ENCODE measurements at places on chromosomes 7 and 10.

GRCh38 chr10:28320090-28320489 is 17.2 kb upstream of the MPP7 start:
- no peak for DNase-seq

GRCh38 chr7:50359995-50360925 is 55.7 kb downstream of the IKZF1 start:
- DNase-seq: no peak

DNA sequence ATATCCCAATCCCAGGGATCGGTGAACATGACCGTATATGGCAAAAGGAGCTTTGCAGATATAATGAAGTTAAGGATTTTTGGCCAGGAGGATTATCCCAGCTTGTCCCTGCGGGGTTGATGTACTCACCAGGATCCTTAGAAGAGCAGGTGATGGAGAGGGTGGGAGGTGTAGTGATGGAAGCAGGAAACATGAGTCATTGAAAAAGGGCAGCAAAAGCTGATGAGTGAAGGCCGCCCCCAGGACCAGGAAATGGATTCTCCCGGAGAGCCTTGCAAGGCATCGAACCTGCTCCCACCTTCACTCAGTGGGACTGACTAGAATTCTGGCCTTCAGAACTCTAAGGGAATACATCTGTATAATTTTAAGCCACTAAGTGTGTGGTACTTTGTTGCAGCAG is 5.2 kb upstream of the NUPR2 start:
- no peak for DNase-seq

- DNase-seq: no peak
Observed at GRCh38 chr7:100568896-100569844, 4.5 kb downstream of the SAP25 start.

GRCh38 chr10:24128066-24128730 is 80.7 kb upstream of the KIAA1217 start:
- DNase-seq: no peak

DNA sequence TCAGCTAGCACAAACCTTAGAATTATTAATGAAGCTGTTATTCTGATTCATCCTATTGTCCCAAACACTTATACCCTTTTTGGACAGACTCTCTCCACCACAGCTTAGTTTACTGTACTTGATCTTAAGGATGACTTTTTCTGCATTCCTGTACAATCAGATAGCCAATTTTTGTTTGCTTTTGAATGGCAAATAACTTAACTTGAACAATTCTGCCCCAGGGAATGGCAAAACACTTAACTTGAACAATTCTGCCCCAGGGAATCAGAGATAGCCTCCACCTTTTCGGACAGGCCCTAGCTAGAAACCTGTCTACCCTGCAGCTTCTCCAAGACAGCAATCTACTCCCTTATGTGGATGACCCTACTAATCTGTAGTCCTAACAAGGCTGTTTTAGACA is 668.0 kb upstream of the LRRTM3 start:
- no peak for DNase-seq

GRCh38 chr10:10418387-10418786 is 599.3 kb upstream of the CELF2 start:
- DNase-seq: no peak

DNA sequence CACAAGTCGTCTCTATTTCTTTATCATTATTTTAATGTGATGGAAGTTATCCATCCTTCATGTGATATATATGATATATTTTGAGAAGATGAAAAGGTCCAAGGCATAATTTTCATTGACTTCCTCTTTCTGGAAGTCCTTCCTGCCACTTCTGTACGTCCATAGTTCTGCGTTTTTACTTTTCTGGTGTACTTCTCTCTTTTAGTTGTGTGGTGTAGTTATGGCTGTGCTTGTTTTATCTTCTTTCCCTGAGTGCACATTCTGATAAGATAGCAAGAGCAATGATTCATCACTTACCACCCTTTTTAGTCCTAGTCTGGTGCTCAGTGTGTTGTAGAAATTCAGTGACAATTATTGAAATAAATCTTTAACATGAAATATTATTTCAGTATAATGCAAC is 231.3 kb upstream of the FERD3L start:
- no peak for DNase-seq

GRCh38 chr10:122492006-122492405 is 30.7 kb downstream of the HTRA1 start:
- no peak for DNase-seq

GRCh38 chr7:149020483-149020882 is 7.8 kb downstream of the PDIA4 start:
- no peak for DNase-seq

DNA sequence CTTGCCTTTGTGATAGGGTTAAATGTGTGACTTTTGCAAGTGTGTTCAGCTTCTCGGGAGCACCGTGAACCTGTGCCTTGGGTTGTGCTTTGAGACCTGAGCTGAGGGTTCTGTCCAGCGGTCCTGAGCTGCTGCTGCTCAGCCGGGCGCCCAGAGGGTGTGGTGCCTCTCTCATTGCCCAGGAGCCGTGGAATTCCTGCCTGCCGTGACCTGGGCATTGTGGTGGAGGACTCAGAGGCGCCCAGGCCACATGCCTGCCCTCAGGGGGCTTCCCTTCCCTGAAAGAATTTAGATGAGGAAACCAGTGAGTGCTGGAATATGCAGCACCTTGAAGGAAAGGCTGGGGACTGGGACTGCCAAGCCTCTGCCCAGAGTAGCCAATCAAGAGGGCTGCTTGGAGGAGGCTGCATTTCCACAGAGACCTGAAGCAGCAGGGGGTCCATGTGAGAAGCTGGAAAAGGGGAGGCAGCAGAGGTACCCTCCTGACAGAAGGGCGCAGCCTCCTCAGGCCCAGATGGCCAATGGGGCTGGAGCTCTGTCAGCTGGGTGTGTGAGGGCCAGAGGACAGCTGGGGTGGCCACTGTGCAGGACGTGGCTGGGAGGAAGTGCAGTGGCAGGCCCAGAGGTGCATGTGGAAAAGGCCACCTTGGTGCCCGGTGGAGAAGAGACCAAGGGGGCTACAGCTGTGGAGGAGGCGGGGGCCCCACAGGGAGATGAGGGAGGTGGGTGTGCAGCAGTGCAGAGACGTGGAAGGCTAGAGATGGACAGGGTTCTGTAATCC is 107.3 kb downstream of the NKX6-2 start:
- no peak for DNase-seq

- DNase-seq: no peak
Observed at GRCh38 chr10:45471531-45472310, 97.7 kb downstream of the ALOX5 start.

DNA sequence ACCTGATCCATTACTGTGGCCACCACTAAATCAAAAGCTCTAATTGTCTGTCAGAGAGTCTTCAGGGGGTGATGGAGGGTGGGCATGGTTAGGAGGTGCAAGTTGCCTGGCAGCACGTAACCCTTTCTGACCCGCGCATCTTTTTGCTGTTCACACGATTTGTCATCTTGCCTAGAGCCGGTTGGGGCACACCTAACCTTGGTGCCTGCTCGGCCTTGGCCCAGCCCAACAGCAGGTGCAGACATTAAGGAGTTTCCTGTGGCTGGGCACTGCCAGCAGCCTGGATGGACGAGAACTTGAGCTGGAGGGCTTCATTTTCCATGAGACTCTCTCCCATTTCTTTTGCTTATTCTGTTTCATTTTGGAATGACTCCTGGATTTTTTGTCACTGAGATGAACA is 41.0 kb upstream of the PTF1A start:
- DNase-seq: no peak

DNA sequence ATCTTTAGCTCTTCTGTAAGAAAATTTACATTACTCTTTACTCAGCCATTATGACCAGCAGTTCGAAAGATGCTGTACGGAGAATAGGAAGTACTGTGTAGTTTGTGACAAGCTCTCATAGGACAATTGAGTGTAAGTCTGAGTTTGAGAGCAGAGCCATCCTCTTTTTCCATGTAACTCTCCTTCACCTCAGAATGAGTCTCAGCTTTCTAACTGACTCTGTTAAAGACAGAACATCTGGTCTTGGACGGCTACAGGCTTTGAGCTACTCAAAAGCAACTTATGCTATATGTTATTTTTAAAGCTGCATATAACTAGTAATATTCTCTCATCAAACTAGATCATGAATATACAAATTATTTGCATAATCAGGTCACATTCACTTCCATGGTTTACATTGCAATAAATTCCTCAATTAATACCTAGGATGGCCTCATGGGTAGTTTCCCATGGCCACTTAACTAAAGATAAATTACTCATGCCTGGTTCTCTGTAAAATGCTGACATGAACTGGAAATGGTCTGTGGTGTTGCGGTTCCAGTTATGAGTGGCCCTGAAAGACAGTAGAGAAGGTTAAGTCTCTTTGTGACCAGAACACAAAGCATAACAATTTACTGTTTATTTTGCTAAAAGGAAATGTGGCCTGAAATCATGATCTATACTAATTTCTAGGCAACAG is 358.7 kb downstream of the PHF14 start:
- DNase-seq: no peak

DNA sequence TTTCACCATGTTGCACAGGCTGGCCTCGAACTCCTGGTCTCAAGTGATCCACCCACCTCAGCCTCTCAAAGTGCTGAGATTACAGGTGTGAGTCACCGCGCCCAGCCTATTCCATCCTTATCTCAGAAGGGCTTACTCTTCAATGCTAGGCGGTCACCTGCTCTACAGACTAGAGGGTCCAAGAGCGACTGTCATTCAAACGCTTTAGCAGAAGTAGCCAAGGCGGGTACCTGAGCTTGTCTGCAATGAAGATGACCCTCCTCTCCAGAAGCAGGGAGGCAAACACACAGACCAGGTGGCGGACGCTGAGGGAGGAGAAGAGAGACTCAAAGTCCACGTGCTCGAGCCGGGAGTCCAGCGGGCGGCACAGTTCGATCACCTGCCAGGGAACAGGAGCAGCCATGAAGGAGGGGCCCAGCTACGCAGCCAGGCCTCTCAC is 65.1 kb upstream of the MKRN1 start:
- DNase-seq: no peak

DNA sequence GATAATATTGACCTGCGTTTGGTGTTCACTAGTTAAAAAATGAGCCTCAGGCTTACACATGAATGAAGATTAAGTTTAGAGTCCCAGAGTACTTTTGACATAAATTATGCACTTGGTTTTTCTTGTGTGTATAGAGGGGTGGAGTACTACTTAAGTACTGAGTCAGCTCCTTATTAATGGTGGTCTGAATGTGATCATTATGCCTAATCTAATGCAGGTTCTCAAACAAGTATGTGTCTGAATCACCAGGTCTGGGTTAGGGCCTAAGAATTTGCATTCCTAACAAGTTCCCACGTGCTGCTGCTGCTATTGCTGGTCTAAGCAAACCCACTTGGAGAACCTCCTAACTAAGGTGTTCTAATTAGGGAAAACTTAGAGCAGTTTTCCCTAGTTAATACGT is 30.7 kb upstream of the STOX1 start:
- no peak for DNase-seq

- DNase-seq: no peak
Observed at GRCh38 chr10:123906296-123906695, 14.7 kb upstream of the CPXM2 start.

DNA sequence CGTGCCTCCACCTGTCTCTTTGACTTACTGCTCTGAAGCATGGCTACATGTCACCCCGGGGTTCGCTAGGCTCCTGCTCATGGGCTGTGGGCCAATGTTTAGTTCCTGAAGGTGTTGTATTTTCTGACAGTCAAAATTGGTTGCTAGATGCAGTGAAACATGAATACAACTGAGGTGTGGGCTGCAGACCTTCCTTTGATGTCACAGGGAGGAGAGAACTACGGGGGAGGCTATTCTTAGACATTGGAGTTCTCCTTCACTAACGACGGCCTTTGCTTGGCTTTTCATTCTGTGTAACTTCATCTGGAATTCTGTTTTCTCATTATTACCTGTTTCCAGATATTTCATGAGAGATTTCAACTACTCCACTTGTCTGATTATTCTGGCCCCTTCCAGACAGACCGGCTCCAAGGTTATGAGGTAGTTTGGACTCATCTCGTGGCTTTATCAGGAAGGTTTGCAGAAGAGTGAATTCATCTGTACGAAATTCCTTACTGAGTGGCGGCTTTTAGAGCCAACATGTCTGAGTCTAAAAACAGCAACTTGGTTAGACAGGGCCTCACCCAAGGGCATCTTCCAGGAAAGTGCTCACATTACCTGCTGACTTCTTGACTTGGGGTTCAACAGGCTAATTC is 774.7 kb downstream of the SUGCT start:
- no peak for DNase-seq

GRCh38 chr7:51827631-51828030 is 511.0 kb upstream of the COBL start:
- no peak for DNase-seq

GRCh38 chr10:4426866-4427265 is 399.1 kb upstream of the AKR1E2 start:
- DNase-seq: no peak

- DNase-seq: no peak
Observed at GRCh38 chr7:46616636-46617035, 695.6 kb upstream of the IGFBP3 start.

DNA sequence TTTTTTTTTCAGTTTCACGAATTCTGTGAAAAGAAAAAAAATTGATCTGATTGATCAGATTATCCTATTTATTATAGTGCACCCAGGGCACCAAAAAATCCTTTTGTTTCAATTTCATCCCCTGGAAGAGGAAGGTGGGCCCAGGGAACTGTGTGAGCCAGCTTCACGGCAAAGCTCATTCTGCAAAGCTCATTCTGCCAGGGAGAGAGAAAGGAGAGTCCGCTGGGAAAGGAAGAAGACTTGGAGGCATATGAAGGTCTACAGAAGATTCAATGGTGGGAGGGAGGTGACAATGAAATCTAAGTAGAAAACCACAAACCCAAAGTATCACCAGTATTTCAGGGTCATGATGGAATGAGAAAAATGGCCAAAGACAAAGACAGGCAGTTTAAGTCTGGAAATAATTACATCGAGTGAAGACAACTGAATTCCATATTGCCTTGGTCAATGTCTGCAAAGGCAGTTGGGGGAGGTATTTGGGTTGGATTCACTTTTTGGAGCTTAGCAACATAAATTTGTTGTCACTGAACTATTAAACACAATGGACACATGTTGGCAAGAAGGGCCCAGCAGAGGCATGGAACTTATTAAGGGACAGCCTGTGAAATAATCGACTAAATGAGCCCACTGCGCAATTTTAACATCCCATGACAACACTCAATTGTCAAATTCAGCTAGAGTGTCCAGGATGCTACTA is 587.8 kb upstream of the MKI67 start:
- DNase-seq: no peak

DNA sequence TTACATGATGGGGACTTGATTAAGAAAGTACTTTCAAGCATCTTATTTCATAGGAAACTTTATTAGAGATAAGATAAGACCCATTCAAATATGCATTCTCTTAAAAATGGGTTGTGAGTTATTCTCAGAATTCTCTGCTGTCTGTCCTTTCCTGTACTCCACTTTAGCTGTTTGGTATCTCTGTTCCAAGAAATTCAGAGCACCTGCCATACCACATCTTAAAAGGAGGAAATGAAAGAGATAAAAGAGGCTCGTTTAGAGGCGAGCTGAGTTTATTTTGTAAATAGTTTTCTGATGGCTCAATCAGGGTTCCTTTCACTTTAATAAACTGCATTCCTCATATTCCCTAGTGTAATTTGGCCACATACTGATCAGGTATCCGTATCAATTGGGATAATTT is 87.2 kb downstream of the MDFIC start:
- DNase-seq: peak; percentile 62

- DNase-seq: no peak
Observed at GRCh38 chr10:132200344-132201110, 13.8 kb downstream of the DPYSL4 start.
